ENCODE measurements at places on chromosomes 6 and 20. TPM values are rescaled to one million over a fixed set of nuclear protein-coding genes. Genes with fewer than 3 reads are reported as not detected.

GRCh38 chr20:52915564-52915963 is 56.6 kb upstream of the TSHZ2 start:
- DNase-seq, result no peak

DNA sequence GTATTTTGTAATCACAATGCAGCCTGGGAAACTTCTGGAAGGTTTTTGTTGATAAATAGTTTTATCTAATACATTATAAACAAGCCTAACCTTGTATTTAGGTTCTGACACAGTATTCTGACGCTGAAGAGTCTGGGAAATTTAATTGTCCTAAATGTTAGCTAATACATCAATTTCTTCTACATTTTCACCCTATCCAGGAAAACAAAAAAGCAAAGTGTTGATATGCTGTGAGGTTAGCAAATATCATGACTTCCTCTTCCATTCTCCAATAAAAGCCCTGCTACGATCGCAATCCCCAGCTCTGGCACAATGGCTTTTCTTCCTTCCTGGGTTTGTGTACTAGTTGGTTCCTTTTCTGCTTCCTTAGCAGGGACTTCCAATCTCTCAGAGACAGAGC is at the start of gene C6orf58:
TSS of gene C6orf58 (plus strand) at position 301 of the 400 bp plus-strand sequence. CDS start at position 313, 12 bp downstream.
- DNase-seq, result no peak

DNA sequence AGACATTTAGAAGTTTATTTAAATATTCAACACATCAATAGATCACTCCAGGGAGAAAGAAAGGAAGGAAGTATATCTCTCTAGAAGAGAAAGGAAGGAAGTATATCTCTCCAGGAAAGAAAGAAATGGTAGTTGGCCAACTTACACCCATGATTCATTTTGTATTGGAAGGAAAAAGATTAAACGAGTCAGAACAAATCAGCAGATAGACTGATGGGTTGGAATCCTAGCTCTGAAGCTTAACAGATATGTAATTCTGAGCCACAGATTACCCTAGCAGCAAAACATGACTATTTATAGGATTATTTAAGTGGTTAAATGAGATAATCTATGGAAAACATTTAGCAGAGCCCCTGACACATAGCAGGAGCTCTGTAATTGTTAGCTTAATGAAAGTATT is 27.1 kb downstream of the COL12A1 start:
- DNase-seq, result no peak

DNA sequence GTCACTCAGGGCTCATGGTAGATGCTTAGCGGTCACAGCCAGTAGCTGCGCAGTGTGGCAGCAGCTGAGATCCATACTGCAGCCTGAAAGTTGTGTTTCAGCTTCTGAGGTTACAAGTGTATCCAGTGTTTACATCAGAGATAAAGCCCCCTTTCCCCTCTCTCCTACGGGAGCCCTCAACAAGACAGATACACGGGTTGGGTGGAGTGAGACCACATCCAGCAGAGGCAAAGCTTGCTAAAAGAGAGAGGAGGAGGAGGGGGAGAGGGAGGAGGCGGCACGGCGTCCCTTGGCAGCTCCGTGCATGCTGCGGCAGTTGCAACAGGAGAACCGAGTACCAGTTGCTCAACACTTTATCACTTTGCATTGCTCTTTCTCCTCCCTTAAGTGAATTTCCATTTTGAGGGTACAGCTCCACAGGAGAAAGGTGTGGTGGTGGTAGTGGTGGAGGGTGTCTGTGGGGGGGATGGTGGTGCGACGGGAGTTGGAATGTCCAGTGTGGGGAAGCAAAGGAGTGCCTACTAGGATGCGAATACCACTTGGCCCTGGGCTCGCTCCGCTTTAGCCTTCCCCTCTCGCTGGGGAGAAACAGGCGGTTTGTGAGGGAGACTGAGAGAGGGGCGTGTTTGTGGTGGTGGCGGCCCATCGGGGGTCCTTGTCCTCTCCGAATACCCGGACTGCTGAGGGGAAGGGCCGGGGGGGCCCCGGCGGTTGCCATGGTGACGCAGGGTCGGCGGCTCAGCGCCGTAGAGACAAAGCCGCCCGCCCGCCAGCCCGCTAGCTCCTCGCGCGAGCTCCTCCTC is 405 bp upstream of the RNF182 start:
- peak; percentile 53 for DNase-seq

GRCh38 chr6:146787876-146788508 is 189.2 kb downstream of the ADGB start:
- peak; percentile 47 for DNase-seq

DNA sequence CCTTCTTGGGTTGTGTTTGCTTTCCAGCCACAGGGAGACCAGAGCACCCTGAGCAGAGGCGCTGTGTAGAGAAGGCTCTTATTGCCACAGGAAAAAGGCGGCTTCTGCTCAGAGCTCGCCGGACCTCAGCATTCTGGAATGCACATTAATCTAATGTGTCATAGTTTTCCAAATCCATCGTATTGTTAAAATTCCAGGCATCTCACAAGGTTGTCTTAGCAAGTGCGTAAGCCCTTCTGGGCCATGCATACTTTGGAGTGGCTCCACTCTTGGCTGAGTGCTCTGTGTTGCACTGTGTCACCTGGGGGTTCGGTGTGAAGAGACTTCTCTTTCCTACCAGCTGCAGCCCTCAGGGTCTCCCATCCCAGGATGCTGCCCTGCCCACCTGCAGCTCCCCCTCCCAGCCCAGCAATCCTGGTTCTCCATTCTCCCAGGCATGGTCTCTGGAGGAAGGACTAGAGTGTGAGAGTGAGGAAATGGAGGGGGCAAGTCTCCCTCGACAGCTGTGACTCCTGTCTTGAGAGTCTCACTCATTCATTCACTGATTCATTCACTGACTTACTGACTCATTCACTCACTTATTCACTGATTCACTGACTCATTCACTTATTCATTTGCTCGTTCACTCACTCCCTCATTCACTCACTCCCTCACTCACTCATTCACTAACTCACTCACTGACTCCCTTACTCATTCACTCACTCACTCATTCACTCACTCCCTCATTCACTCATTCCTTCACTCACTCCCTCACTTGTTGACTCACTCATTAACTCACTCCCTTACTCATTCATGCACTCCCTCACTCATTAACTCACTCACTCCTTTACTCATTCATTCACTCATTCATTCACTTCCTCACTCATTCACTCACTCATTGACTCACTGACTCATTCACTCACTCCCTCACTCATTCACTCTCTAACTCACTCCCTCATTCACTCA is 83.7 kb upstream of the MPC1 start:
- peak; percentile 41 for DNase-seq

SH3BGRL2 gene
- 2.6 TPM for total RNA-seq

SPATA25 gene
- total RNA-seq, result 0.43 TPM

KIF13A gene
- total RNA-seq, result 53.8 TPM

SNPH gene
- total RNA-seq, result 8.7 TPM

NOL4L gene
- 10.6 TPM for total RNA-seq

BANF2 gene
- not detected for total RNA-seq

GPLD1 gene
- 0.43 TPM for total RNA-seq

PRR3 gene
- total RNA-seq, result 6.0 TPM

RNASET2 gene
- total RNA-seq, result 20.3 TPM

RHAG gene
- total RNA-seq, result not detected
